Thoracic aorta (tissue), 2 donors: ENCODE measurements at places on chromosomes 7 and 10. TPM values are rescaled to one million over a fixed set of nuclear protein-coding genes. Genes with fewer than 3 reads are reported as not detected.

DNA sequence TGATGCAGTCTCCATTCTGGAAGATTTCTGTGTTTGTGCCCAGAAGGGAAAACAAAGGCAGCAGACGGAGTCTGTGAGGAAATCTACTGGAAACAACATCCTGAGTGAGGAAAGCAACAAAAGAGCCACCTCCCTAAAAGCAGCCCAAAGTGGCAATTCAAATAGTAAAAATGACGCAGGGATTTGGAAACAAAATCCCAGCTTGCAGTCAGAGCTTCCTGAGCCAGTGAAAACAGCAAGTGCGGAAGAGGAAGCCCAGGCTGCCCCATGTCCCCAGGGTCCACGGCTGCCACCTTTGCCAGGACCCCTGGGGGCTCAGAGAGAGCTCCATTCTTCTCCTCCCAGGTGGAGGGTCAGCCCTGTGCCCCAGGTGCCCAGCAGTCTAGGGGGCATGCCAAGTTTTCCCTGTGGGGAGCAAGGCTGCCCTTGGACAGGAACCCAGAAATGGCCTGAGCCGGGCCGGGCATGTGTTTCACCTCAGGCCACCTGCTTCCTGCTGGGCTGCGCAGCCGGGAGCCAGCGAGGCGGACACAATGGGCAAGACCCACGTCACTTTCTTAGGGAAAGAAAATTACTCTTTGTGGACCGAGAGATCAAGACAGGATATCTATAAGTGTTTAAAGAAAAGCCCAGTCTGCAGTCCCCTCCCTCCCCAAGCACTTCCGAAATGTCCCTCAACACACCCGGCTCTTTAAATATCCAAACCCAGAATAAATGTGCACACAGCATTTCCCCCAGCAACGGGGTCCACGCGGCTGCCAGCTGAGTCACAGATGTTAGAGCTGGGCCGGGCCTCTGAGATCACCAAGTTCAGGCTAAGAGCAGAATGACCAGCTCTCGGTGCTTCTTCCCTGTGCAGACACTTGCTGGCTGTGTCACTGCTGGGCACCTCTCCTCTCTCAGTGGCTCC, 231.1 kb downstream of the ARHGAP12 start:
- DNase-seq: peak; percentile 85

GRCh38 chr10:121683816-121684215, 85.6 kb upstream of the FGFR2 start:
- no peak for DNase-seq

- DNase-seq: no peak
Measured at GRCh38 chr10:123790132-123790885, 101.3 kb downstream of the CPXM2 start.

GRCh38 chr10:31320550-31321211, 1.7 kb downstream of the ZEB1 start:
- no peak for DNase-seq

DNA sequence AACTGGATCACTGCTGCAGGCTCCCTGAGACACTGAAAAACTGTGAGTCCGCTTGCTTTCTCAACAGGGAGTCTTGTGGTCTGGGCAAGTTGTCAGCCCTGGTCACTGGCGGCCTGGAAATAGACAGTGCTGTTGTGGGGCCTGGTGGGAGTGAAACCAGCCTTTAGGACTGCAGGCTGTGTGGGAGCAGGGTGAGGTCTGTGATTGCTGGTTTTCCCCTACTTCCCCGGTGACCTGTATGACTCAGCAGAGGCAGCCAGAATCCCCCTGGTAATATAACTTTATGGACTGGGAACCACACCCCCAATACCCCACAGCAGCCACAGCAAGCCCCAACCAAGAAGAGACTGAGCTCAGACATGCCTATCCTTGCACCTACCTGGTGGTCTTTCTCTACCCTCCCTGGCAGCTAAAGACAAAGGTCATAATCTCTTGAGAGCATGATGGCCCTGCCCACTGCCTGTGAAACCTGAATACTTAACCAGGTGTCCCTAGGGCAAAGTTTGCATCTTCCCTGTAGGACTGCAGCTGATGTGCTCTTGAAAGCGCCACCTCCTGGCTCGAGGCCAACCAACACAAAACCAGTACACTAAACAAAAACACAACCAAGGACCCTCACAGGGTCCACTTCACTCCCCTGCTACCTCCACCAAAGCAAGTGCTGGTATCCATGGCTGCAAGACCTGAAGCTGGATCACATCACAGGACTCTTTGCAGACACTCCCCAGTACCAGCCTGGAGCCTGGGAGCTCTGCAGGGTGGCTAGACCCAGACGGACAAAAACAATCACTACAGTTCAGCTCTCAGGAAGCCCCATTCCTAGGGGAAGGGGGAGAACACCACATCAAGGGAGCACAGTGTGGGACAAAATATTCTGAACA, 7.2 kb upstream of the ADAM22 start:
- no peak for DNase-seq

DNA sequence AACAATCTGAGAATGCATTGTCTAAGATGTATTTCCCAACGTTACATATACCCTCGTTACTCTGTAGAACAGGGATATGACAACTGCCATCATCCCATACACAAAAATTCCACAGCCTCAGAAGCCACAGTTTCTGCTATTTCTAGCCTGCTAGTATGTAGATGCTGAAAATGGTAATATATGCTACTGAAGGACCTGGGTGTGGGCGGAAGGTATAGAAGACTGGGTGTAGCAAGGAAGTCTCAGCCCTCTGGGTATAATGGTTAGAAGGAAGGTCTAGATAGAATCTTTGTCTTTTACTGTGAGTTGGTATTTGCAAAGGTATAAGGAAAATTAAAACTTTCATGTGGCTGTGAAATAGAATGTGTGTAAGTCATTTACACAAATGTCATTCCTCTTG, 79.2 kb upstream of the HPS1 start:
- no peak for DNase-seq

Gene IRF5
- total RNA-seq: 11.9 TPM

GRCh38 chr7:12119620-12120303, 91.3 kb upstream of the TMEM106B start:
- no peak for DNase-seq

DNA sequence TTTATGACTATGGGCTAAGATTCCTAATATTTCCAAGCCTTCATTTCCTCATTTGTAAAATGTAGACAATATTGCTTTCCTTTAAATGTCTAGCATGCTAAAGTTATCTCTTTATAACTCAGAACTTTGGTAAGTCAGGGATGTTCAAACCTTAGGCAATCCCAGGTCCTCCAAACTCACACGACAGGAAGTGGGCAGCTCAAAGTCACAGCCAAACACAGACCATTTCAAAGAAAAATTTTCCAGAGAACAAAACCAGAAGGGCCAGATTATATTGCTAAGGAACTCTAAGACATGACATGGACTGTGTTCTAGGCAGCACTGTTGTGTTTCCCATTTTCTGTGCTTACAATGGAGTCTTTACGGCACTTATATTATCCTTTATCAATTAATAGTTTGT, 87.8 kb upstream of the DYNC1I1 start:
- DNase-seq: no peak

GRCh38 chr7:18216270-18216669, 188.6 kb upstream of the PRPS1L1 start:
- DNase-seq: no peak

- no peak for DNase-seq
Measured at GRCh38 chr10:46283580-46284285, 3.1 kb upstream of the ANTXRL start.

GRCh38 chr7:128908750-128909624, 1.5 kb downstream of the KCP start:
- DNase-seq: no peak

Gene MKX
- total RNA-seq: 8.4 TPM

Gene PON1
- total RNA-seq: not detected

Gene HHEX
- 6.2 TPM for total RNA-seq

DNA sequence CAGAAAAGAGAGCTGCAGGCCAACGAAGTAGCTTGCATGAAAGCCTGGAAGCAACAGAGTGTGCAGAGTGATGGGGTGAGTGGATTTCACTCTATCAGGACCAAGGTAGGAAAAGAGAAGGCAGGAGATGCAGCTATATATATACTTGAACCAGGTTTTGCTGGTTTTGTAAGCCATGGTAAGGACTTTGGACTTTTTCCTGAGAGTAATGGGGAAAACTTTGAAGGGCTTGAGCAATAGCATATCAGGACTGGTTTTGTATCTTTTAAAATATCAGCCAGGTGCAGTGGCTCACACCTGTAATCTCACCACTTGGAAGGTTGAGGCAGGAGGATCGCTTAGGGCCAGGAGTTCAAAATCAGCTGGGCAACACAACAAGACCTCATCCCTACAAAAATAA, 120.6 kb upstream of the NRP1 start:
- DNase-seq: no peak

- DNase-seq: no peak
Measured at GRCh38 chr7:44853391-44853790, 5.5 kb upstream of the H2AZ2 start.

Gene CAMK2B
- 1.5 TPM for total RNA-seq

Gene C10orf95
- total RNA-seq: not detected

Gene FAM25C
- total RNA-seq: not detected

DNA sequence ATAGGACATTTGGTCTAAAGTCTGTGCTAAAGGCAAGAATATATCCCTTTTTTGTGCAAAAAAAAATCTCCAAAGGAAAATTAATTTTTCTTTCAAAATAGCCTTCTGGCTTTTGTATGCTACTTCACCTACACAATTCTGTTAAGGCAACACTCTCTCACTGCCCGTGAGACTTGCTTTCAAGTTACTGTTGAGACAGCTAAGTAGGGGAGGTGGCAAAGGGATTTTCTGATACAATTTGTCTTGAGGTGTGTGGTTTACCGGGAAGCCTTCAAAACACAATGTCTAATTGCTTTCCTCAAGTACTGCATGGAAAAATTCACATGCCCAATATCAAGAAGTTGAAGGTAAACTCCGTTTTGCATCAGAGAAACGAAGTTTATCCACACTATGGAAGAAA, 50.8 kb upstream of the RSU1 start:
- no peak for DNase-seq

DNA sequence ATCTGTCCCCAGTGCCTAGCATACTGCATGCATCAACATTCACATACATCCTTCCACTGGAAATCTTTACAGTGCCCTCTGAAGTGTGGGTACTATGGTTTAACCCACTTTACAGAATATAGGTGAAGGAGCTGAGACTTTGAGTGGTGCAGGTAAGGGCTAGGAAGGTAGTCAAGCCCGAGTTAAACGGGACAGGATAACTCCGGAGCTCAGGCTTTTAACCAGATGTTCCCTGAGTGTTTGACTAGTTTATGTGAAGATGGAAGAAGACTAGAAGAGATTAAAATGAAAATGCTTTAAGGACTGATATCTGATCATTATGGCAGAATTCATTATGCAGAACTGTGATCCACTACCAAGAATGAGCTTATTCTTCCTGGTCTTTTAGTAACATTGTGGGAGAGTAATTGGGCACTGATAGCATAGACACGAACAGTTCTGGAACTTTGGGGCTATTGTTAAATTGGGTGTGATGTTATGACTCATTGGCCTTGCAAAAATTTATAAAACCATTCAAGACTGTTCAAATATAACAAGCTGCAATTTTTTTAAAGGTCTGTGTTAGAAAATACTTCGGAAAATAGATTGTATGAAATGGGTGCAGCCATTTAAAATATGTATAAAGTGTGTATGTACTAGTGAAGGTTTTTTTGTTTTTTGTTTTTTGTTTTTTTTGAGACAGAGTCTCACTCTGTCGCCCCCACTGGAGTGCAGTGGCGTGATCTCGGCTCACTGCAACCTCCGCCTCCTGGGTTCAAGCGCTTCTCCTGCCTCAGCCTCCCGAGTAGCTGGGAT, 4.4 kb downstream of the CUL1 start:
- DNase-seq: no peak
